CD4-positive, alpha-beta T cell treated with Interleukin-2 at 100 ng/mL for 4 hours (primary cell): ENCODE measurements at places on chromosomes 6 and 20.
A peak's percentile ranks its signal among the peaks of the same experiment; 100 is the strongest.

- DNase-seq: no peak
These were observed 260.0 kb upstream of the SUPT3H start for GRCh38 chr6:45637611-45638257.

- no peak for DNase-seq
These were observed 62.0 kb upstream of the SIRPA start for GRCh38 chr20:1833216-1833615.

DNA sequence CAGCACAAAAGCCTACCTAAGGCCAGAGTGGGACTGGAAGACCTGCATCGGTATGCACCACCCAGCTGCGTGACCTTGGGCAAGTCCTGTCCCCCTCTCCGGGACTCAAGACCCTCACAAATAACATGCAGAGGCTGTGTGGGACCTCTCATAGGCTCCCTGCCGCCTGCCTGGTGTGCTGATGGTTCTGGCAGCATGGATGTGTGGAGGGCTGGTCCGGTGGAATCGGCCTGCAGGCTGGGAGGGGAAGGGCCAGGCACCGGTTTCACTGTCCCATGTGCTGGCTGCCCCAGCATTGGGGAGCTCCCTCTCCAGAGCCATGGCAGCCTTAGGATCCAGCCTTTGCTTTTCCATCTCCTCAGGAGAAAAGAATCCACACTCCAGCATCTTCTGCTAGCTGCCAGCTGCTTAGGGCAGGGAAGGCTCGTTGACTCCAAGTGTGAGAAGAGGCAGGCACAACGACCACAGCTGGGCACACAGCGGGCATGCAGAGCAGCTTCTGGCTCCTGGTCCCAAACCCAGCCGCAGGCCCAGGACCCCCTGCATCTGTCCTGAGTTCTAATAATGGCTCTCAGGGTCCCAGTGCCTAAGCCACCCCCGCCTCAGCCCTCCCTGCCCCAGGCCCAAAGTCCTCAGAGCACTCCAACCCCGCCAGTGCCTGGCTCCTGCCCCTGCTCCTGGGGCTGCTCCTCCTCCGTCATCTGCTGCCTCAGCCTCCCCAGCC lies 32.5 kb downstream of the TFEB start:
- DNase-seq: no peak

DNA sequence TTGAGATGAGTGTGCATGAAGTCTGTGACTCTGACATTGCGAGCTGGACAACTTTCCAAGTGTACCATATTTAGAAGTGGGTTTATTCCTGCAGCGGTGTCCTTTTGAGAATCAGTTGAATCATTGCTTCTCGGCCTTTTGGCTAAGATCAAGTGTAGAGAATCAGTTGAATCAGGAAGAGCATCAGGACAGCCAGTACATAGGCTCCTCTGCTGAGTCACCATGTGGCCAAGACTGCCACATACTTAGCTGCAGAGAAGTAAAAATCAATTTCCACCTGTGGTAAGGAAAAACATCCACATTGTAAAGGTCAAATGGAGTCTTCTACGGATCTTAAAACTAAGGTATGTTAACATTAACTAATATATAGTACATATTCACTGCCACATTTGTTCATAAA lies 428.4 kb upstream of the MARCKS start:
- DNase-seq: no peak

- DNase-seq: no peak
These were observed 14.6 kb downstream of the ADGRB3 start for GRCh38 chr6:68649669-68650068.

DNA sequence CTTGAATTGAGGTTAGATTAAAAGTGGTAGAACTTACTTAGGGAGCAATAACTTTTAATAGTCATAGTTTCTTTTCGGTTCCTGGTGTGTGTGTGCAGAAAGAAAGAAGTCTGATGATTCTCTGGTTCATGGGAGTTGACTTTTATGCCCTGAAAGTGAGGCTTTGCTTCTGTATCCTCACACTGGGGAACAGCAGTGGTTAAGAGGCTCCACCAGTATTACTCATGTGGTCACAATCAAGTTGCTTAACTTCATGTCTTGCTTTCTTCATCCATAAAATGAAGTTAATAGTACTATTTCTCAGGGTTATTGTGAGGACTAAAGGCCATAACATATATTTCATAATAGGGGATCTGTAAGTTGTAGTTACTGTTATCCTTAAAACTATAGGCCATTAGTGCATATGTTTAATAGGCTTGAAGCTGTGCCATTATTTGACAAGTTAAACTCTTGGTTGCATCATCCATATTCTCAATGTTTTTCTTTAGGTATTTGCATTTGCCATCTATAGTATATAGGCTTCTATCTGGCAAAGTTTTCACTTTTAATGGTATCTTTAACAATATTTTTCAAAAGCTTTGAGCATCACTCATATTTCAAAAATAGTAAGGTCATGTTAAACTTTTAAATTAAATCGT lies 262.4 kb downstream of the PLCB1 start:
- DNase-seq: no peak

DNA sequence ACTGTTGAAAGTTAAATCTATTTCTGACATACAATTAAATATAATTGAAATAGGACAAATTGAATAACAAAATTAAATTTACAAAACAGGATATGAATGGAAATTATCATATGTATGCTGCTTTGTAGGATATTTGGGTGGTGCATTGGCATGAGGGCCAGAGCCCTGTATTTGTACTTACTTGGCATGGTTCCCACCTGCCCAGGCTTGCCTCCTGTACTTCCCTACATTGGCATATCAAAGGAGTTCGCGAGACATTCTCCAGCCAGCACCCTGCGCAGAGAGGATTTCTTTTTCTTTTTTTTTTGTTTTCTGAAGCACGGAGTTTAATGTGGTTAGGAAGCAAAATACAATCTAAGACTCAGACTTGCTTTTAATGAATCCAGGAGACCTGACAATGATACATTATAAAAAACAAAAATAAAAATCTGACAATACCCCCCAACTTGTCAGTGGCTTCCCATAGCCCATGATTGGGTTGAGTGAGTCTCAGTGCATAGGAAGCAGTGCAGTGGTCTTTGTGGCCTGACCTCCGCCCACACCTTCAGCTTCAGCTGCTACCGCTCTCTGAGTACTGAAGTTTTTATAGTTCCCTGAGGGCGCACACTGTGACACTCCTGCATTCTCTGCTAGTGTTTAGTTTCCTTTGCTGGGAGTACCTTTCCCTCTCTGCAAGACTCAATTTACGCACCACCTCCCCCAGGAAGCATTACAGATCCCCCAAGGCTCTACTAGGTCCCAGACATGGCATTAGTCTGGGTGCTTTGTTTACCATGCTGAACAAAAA lies 440.8 kb downstream of the UTRN start:
- no peak for DNase-seq

GRCh38 chr6:134402372-134402984 lies 84.6 kb upstream of the SGK1 start:
- DNase-seq: no peak

DNA sequence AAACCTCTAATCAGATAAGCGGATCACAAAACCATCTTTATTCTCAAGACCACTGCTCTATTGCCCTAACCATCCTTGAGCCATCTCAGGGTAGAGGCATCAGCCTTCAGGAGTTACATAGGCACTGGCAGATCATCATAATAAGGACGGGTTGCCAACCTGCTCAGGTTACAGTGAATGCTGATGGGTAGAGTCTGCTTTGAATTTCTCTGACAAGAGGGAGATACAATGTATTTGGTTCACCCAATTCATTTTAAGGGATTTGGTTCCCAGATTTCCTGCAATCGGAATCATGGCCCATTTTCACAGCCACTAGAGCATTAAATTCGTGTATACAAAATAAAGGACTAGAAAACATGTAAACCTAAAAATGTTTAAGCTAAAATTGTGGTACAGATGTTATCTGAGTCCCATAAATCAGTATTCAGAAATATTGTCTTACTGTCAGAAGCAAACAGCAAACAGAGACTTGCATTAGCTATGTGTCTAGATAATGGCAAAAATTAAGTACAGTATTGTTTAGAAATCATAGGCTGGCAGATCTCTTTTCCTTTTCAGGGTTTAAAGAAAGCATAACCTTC lies 41.9 kb upstream of the TMEM170B start:
- DNase-seq: no peak

DNA sequence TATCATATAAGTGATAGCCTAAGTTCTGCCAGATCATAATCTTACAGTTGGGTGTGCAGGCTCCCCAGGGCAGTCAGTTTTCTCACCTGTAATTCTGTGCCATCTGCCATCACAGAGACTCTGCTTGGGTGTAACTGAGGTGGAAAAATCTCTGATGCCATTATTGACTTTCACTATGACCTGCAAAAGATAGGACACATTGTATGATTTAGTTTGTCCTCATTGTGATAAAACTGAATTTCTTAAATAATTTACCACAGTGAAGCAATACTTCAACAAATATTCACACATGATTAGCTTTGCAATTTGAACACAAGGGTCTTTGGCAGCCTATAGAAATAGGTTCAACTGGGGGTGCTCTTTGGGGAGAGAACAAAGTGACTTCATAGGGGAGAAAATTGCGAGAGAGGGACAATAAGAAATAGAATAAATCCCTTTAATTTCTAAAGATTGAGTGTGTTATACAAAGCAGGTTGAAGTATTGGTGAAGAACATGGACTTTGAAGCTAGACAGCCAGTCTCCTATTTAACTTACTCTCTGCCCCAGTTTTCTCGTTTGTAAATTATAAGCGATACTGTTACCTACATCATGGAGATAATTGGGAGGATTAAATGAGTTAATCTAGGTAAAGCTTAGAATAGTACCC lies 27.3 kb downstream of the FAM229B start:
- DNase-seq: no peak

DNA sequence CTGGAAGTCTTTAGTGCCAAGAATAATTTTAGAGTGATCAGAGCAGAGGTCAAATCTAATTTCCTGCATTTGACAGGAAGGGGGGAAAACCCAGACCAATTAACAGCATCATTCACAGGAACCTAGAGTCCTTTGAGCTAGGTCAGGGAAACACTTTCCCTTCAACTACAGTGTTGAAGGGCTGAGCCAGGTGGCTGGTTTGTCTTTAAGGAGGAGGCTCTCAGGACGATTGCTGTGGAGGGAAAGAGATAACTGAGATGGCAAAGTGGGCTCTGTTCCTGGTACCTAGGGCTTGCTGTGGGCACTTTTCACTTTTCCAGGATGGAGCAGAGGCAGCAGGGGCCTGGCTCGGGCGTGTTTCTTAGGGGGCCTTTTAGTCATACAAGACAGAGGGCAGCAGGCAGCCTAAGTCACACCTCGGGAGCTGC lies 111.9 kb downstream of the SCML4 start:
- no peak for DNase-seq

DNA sequence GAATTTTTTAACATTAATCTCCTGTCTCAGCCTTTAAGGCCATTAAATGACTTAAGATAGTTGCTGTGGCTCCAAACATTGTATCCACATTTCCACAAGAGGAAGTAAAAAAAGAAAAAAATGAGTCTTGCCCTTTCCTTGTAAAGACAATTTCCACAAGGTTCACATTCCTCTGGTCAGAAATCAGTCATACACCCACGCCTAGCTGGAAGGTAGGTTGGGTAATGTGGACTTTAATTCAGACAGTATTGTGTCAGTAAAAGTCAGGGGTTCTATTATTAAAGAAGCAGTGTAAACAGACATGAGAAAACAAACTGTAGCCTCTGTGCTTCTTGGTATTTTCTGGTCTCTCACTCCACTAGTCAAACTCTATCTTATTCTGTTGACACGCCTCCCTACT lies 682.0 kb downstream of the GRIK2 start:
- DNase-seq: no peak

GRCh38 chr6:169997930-169998218 lies 246.5 kb downstream of the ERMARD start:
- DNase-seq: no peak

DNA sequence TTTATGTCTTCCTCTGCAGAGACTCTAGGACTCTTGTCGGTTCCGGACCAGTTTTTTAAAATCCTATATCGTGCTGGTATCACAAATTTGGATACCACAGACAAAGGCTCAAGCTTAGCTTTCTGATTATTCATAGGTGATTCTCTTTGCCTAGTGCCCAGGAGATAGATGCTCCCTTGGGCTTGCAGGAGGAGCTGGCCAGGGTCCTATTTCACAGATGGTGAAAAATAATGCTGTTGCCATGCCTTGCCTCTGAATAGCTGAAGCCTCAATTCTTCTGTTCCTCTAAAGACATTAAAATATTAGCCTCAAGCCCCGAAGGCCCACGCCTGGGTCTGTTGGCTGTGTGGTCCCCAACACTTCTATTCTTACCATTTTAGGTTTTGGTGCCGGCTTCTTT lies 123.9 kb upstream of the BACH2 start:
- DNase-seq: no peak

DNA sequence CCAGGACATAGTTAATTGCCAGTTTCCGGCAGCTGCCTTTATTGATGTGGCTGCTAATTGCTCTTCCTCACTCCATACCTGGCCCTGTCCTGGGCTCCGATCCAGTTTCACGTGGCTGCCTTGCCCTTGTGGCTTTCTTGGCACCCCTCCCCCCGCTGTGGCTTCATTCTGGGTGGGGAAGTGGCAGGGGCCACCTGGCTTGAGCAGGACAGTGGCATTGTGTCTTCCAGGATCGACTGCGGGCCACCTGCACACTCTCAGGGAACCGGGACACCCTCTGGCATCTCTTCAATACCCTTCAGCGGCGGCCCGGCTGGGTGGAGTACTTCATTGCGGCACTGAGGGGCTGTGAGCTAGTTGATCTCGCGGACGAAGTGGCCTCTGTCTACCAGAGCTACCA lies 10.8 kb downstream of the MAVS start:
- DNase-seq: no peak

GRCh38 chr6:169859978-169860703 lies 108.7 kb downstream of the ERMARD start:
- no peak for DNase-seq

GRCh38 chr6:40054602-40055001 lies 120.3 kb upstream of the MOCS1 start:
- no peak for DNase-seq

GRCh38 chr20:61924211-61924857 lies 141.3 kb downstream of the TAF4 start:
- DNase-seq: no peak

GRCh38 chr6:107699254-107699653 lies 124.9 kb downstream of the SCML4 start:
- DNase-seq: no peak

DNA sequence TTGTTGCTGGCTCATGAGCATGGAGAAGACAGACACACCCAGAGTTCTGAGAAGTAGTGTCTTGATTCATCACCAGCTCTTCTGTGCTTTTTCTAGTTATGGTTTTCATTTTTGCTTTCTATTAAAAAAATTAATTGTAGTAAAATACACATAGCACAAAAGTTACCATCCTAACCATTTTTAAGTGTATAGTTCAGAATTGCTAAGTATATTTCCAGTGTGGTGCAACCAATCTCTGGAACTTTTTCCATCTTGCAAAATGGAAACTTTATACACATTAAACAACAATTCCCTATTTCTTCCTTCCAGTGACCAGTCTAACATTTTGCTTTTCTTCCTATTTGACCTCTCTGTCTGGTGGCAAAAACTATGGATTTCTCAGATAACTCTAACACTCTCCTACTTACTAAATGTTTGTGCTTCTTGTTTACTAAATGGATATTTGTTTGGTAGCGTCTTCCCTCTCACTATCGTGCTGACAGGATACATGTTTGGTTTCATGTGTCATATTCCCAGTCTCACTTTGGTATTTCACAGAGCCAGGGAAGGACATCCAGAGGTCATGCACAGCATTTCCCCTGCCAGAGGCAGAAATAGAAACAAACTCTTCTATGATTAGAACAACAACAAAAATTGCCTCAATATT lies 40.6 kb downstream of the TXLNB start:
- DNase-seq: peak; percentile 75
